ENCODE measurements at places on chromosomes 16 and 17.

GRCh38 chr17:81655378-81656117, 794 bp downstream of the PDE6G start:
- DNase-seq: no peak
- no peaks in the 10 kb centered on the region for H3K27me3 ChIP-seq
- H3K4me1 ChIP-seq: peaks cover 14% of the 10 kb centered on the region
- H3K36me3 ChIP-seq: no peaks in the 10 kb centered on the region
- no peak overlapping the region for H3K4me3 ChIP-seq
- H3K27ac ChIP-seq: no peak overlapping the region

DNA sequence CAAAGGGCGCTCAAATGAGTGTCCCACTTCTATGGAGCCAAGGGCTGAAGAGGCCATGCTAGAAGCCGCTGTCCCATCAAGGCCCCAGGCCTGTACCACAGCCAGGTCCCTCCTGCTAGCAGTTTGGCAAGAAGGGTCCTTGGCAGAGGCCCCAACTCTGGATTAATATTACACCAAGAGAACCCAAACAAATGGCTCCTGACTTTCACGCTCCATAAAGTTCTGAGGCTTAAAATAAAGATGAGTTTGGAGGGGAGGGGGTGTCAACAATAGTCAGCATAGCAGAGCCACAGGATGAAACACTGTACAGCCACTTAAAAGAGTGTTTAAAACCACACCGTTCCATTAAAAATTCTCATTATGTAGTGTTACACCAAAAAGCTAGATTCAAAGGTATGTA, 30.5 kb downstream of the CUEDC1 start:
- no peaks in the 10 kb centered on the region for H3K36me3 ChIP-seq
- H3K27ac ChIP-seq: no peak overlapping the region
- peaks cover 45% of the 10 kb centered on the region for H3K4me1 ChIP-seq
- DNase-seq: no peak
- no peaks in the 10 kb centered on the region for H3K27me3 ChIP-seq
- H3K4me3 ChIP-seq: no peak overlapping the region

DNA sequence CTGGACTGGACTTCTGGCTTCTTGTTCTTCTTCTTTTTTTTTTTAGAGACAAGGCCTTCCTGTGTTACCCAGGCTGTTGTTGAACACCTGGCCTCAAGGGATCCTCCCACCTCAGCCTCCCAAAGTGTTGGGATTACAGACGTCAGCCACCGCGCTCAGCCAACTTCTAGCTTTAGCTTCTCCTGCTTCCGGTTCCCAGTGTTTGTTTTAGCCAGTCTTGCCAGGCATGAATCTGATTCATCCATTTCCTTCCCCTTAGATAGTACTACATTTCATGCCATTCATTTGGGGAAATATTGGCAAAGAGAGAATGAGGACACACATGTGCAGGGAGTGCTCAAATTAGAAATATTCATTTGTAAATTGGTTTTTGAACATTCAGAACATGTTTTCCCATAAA, 12.1 kb upstream of the NDUFAB1 start:
- H3K36me3 ChIP-seq: peaks cover 21% of the 10 kb centered on the region
- peaks cover 12% of the 10 kb centered on the region for H3K4me1 ChIP-seq
- DNase-seq: no peak
- H3K4me3 ChIP-seq: no peak overlapping the region

GRCh38 chr17:14779241-14779640, 478.4 kb downstream of the HS3ST3B1 start:
- DNase-seq: peak; percentile 13
- no peak overlapping the region for H3K4me3 ChIP-seq
- peaks cover 3% of the 10 kb centered on the region for H3K36me3 ChIP-seq
- H3K4me1 ChIP-seq: peaks cover 42% of the 10 kb centered on the region
- no peaks in the 10 kb centered on the region for H3K27me3 ChIP-seq
- no peak overlapping the region for H3K27ac ChIP-seq

GRCh38 chr17:66549731-66550207, 247.4 kb downstream of the PRKCA start:
- no peaks in the 10 kb centered on the region for H3K27me3 ChIP-seq
- H3K36me3 ChIP-seq: peaks cover 20% of the 10 kb centered on the region
- H3K27ac ChIP-seq: peak overlapping the region; percentile 94
- DNase-seq: no peak
- H3K4me1 ChIP-seq: peaks cover 60% of the 10 kb centered on the region
- peak overlapping the region; percentile 16 for H3K4me3 ChIP-seq

GRCh38 chr16:6645768-6646568, 686.7 kb upstream of the RBFOX1 start:
- H3K4me1 ChIP-seq: no peaks in the 10 kb centered on the region
- no peak overlapping the region for H3K27ac ChIP-seq
- H3K4me3 ChIP-seq: no peak overlapping the region
- DNase-seq: peak; percentile 59

- H3K27ac ChIP-seq: no peak overlapping the region
- no peaks in the 10 kb centered on the region for H3K4me1 ChIP-seq
- peaks cover 41% of the 10 kb centered on the region for H3K27me3 ChIP-seq
- H3K4me3 ChIP-seq: no peak overlapping the region
- no peaks in the 10 kb centered on the region for H3K36me3 ChIP-seq
- no peak for DNase-seq
These were observed 49.7 kb downstream of the RNF112 start for GRCh38 chr17:19460700-19461099.

DNA sequence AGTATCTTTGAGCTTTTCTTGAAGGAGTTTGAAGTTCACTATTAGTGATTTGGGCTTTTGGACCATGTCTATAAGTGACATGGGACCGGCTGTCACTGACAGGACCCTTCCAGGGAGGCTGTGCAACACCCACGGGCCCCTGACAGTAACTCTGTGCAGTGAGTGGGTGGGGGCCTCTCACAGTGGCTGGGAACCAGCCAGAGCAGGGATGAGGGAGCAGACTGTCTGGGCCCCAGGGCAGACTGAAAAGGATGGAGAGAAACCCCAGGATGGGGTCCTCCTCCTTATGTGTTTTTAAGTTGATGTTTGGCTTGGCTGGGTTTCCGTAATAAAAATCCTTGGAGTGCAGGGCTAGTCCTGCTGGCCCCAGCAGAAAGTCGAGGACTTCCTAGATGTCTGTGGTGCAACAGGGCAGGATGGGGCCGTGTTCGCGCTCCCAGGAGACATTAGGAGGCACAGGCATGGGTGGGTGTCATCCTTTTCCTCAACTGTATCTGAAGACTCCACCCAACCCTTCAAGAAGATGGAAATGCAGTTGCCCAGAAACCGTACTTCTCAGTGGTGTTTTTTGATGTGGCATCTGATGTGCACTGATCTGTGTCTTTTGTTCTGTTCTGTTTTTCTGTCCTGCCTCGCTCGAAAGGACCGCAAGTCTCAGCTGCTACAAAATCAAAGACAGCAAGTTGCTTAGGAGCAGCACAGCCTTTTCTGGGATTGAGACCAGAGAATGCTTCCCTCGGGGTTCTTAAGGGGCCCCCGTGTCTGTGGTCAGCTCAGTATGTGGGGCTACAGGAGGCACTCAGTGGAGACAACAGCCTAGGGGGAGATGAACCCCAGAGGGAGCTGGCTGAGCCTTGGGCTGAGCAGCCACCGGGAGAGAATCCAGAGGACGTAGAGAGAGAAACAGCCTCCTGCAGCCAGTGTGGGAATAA, 24.2 kb downstream of the PLD6 start:
- peaks cover 50% of the 10 kb centered on the region for H3K36me3 ChIP-seq
- peak overlapping the region; percentile 69 for H3K27ac ChIP-seq
- no peak for DNase-seq
- no peak overlapping the region for H3K4me3 ChIP-seq
- H3K27me3 ChIP-seq: no peaks in the 10 kb centered on the region

GRCh38 chr16:78768226-78768625, 668.8 kb downstream of the WWOX start:
- no peak overlapping the region for H3K4me3 ChIP-seq
- H3K27me3 ChIP-seq: no peaks in the 10 kb centered on the region

DNA sequence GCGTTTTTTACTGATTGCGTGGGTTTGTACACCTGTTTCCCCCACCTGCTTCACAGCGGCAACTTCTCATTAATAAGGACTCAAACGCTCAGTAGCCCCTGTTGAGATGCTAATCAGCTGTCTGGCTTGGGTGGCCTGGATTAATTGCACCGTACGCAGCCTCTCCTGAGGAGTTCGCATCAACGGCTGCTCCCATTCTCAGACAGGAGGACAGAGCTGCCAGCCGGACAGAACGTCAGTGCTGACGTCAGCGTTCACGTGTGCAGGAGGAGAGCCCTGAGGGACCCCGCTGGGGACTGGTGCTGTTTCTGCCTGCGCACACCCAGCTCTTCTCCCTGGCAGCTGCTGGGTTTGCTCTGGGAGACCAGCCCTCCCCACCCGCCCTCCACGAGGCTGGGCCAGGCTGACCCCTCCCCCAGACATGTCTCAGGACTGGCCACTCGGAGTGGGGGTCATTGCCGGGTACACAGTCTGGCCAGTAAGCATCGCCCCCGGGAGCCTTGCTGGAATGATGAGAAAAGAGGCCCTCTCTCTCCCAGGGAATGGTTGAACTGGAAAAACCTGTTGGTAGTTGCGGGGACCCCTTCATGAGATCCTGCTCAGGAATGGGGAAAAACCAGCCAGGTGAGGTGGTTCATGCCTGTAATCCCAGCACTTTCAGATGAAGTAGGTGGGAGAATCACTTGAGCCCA, 5.7 kb upstream of the BANP start:
- no peak overlapping the region for H3K4me3 ChIP-seq
- peaks cover 1% of the 10 kb centered on the region for H3K4me1 ChIP-seq
- no peak for DNase-seq
- no peaks in the 10 kb centered on the region for H3K27me3 ChIP-seq

GRCh38 chr17:68941761-68942160, 13.4 kb downstream of the ABCA8 start:
- no peaks in the 10 kb centered on the region for H3K4me1 ChIP-seq
- DNase-seq: no peak
- no peaks in the 10 kb centered on the region for H3K27me3 ChIP-seq
- H3K36me3 ChIP-seq: peaks cover 6% of the 10 kb centered on the region

GRCh38 chr17:2214047-2214928, 89.3 kb downstream of the SMG6 start:
- DNase-seq: no peak
- H3K4me1 ChIP-seq: peaks cover 48% of the 10 kb centered on the region
- peak overlapping the region; percentile 93 for H3K27ac ChIP-seq
- H3K36me3 ChIP-seq: peaks cover 4% of the 10 kb centered on the region
- H3K27me3 ChIP-seq: no peaks in the 10 kb centered on the region
- H3K4me3 ChIP-seq: peak overlapping the region; percentile 68

GRCh38 chr16:67996666-67997065, 2.6 kb downstream of the DPEP2 start:
- H3K36me3 ChIP-seq: no peaks in the 10 kb centered on the region
- no peak for DNase-seq
- no peak overlapping the region for H3K27ac ChIP-seq
- H3K4me1 ChIP-seq: peaks cover 6% of the 10 kb centered on the region

- no peak for DNase-seq
- no peak overlapping the region for H3K4me3 ChIP-seq
- peaks cover 59% of the 10 kb centered on the region for H3K36me3 ChIP-seq
- no peaks in the 10 kb centered on the region for H3K27me3 ChIP-seq
- no peaks in the 10 kb centered on the region for H3K4me1 ChIP-seq
- H3K27ac ChIP-seq: no peak overlapping the region
These were observed 12.3 kb upstream of the SLC38A8 start for GRCh38 chr16:84054916-84055315.

DNA sequence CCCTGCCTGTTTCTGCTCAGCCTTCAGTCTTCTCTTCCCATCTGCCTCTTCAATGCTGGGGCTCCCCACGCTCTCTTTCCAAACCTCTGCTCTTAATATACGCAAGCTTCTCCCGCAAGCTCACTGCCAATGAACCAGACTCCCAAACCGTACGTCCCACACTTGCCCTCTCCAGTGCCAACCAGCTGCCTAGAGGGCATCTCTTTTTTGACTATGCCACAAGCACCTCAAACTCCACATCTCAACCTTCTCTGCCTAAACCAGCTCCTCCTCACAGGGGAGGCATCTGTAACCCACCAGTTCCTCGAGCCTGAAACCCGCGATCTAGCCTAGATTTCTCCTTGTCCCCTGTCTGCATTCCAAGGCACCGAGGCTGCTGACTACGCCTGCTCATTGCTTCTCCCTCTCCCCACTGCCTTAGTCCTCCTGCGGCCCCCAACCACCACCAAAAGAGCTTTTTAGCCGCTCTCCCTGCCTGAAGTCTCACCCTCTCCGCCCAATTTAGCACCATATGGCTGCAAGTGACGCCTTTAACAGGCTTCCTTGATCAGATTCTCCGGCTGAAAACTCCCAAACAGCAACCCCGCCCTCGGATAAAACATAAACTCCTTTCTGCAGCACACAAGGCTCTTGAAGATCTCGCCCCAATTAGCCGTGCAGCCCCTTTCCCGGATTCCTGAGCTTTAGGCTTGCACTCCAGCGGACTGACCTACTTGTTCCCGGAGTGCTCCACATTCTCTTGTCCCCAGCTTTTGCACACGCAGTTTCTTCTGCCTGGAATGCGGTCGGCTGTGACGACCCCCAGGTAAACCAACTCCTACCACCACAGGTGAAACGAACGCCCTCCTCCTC, 1.5 kb downstream of the GGA2 start:
- H3K4me3 ChIP-seq: peak overlapping the region; percentile 82
- peaks cover 2% of the 10 kb centered on the region for H3K36me3 ChIP-seq
- H3K27ac ChIP-seq: peak overlapping the region; percentile 3
- H3K4me1 ChIP-seq: peaks cover 45% of the 10 kb centered on the region
- H3K27me3 ChIP-seq: no peaks in the 10 kb centered on the region

- H3K4me1 ChIP-seq: no peaks in the 10 kb centered on the region
- no peak for DNase-seq
- H3K27ac ChIP-seq: no peak overlapping the region
- H3K4me3 ChIP-seq: no peak overlapping the region
- peaks cover 2% of the 10 kb centered on the region for H3K27me3 ChIP-seq
These were observed 27.1 kb upstream of the CIITA start for GRCh38 chr16:10849736-10850477.

DNA sequence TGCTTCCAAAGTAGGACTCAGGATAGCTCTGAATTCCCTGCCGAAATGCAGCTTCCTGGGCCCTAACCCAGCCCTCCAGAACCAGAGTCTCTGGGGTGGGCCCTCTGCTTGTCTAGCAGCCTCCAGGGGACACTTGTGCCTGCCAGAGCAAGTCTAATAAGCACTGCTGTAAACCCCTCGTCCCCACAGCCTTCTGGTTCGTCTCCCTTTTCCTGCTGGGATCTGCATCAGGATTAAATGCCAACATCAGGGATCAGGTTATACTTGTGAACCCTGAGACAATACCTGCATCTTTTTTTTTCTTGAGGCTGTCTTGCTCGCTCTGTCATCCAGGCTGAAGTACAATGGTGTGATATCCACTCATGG, 282.0 kb downstream of the SEC14L1 start:
- H3K4me1 ChIP-seq: peaks cover 87% of the 10 kb centered on the region
- H3K27ac ChIP-seq: peak overlapping the region; percentile 94
- no peak overlapping the region for H3K4me3 ChIP-seq
- no peaks in the 10 kb centered on the region for H3K27me3 ChIP-seq
- DNase-seq: no peak
- H3K36me3 ChIP-seq: no peaks in the 10 kb centered on the region
